Vagina (tissue), 2 donors: ENCODE measurements at places on chromosomes 4 and X. TPM values are rescaled to one million over a fixed set of nuclear protein-coding genes. Genes with fewer than 3 reads are reported as not detected.

Gene PNMA6A
- total RNA-seq, result 1.2 TPM

Gene GPR143
- not detected for total RNA-seq

Gene TMSB15B
- total RNA-seq, result 7.9 TPM

Gene MAGEA6
- total RNA-seq, result not detected

Gene NXF2B
- not detected for total RNA-seq

Gene MAOA
- total RNA-seq, result 102 TPM

Gene GAGE12H
- total RNA-seq, result not detected

Gene ARL9
- not detected for total RNA-seq

Gene USP17L28
- total RNA-seq, result not detected

Gene CCNB3
- 0.25 TPM for total RNA-seq

Gene SEPTIN6
- total RNA-seq, result 25.8 TPM

Gene ABCG2
- 7.4 TPM for total RNA-seq

Gene F9
- total RNA-seq, result not detected

Gene PITX2
- 6.6 TPM for total RNA-seq

Gene ZNF630
- 4.7 TPM for total RNA-seq

Gene SH3RF1
- 16.0 TPM for total RNA-seq

Gene DIPK2B
- 22.1 TPM for total RNA-seq

Gene XPNPEP2
- 22.3 TPM for total RNA-seq

Gene CENPVL2
- total RNA-seq, result not detected

Gene LARP1B
- 19.4 TPM for total RNA-seq

Gene HS6ST2
- total RNA-seq, result 0.74 TPM

Gene PTCHD1
- 3.4 TPM for total RNA-seq
